Tibial artery (tissue), 4 donors: ENCODE measurements at places on chromosomes 12 and 14.

GRCh38 chr14:85533861-85534291 is 3.9 kb downstream of the FLRT2 start:
- DNase-seq, result no peak

DNA sequence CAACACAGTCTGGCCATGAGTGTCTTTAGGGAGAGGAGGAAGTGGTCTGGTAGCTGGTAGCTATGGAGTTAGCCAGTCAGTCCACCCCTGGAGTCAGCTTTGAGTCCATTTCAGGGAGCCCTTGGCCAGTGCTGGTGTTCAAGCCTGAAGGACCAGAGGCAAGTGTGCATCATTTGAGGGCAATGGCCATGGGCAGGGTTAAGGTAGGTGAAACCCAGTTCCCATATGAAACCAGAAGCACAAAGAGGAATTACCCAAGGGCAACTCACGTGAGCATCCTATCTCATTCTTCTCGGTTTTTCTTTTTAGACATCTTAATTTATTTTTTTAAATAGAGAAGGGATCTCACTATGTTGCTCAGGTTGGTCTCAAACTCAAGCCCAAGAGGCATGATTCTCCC is 61.3 kb upstream of the ACTN1 start:
- no peak for DNase-seq

DNA sequence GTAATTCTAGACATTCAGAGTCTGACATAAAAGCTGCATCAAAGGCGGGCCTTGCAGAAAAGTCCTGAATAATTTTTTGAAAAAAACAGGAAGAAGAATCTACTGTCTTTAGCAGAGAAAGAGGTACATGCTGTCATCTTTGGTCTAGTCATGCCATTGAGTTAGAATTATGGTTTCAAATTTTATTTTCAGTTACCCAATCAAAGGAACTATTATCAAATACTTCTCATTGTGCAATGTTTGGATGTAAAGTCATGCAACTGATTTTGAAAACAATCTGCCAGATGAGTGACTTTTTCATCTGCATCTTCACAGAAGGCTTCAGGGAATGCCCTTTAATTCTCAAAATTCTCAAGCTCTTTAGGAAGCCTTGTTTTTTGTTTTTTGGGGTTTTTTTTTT is 803.5 kb downstream of the FLRT2 start:
- no peak for DNase-seq

GRCh38 chr12:45939759-45940158 is 50.6 kb downstream of the SCAF11 start:
- no peak for DNase-seq

DNA sequence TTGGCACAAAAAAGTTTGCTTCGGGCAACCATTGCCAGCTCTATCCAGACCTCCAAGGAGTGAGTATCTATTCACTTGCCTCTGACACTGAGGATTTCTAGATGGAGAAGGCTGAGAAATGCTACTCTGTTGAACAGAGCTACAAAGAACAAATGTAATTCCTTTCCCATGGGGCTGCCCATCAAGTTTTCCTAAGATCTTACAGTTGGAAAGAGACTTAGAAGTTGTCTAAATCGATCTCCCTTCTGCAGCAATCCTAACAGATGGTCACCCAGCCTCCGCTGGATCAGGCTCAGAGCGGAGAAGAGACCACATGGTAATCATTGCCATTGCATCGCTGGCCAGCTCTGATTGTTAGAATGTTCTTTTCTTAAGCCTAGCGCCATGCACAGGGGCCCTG is 110.1 kb upstream of the BCL2L14 start:
- no peak for DNase-seq

- no peak for DNase-seq
Observed at GRCh38 chr14:102164965-102165364, 25.3 kb downstream of the WDR20 start.

DNA sequence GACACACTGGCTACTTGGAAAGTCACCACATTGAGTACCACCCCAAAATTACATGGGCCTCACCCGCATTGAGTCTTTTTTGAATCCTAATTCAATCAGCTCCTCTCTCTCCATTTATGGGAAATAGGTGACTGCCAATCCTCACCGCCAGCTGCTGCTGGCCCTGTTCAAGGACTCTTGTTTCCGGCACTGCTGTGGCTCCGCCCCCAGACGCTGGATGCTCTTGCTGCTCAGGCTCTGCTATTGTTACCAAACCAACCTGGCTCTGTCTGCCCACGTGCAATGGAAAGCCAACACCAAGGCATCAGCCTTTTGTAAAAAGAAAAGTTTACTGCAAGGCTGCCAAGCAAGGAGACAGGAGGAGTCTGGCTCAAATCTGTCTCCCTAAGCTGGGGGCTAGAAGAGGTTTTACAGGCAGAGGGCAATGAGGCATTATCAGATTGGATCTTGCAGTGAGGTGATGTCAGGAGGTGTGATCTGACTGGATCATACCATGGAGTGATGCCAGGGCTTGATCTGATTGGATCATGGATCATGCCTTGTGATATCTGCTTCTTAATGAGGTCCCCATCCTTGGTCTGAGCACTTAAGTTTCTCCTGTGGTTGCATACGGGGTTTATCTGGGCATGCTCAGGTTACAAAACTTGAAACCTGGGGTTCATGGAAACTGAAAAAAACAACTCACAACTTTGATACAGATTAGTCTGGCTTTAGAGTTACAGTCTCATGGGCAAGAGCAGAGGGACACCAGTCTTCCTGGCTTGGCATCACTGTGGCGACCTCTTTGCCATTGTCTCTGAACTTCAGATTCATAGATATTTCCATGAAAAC is 117.1 kb upstream of the SLC35F4 start:
- DNase-seq, result no peak

DNA sequence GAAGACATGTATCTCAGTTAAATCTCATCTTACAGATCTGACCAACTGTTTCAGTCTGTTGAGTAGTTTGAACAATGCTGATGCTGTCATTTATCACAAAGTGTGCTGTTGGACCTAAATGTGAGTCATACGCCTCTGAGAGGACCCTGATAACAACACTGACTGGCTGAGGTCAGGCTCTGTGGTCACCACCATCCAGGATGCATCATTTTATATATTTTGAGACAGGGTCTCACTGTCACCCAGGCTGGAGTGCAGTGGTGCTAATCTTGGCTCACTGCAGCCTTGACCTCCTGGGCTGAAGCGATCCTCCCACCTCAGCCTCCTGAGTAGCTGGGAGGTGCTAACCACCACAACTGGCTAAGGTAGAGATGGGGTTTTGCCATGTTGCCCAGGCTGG is 181.0 kb upstream of the RGS6 start:
- no peak for DNase-seq

GRCh38 chr14:98014851-98015615 is 1217.9 kb downstream of the VRK1 start:
- no peak for DNase-seq

DNA sequence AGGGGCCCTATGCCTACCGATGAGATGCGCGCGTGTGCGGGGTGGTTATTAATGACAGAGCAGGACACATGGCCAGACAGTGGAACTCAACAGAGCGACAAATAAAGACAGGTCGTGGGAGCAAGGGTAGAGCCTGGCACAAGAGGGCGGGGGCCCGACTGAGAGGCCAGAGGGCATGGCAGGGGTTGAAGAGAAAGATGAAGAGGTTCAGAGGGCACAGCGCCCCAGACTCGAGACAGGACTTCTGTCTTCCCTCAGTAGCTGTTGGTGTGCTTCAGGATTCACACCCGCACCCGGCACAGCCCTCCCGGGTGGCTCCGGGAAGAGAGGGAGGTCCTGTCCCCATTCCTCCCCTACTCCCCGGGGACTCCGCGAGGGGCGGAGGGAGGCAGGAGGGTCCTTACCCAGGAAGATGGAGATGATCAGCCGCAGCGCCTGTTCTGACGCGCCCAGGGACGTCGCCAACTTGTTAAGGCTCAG is 366 bp downstream of the LPCAT3 start:
- DNase-seq, result no peak

- DNase-seq, result no peak
Observed at GRCh38 chr12:104095289-104095688, 31.0 kb downstream of the HCFC2 start.

GRCh38 chr12:32140877-32141276 is 34.2 kb downstream of the BICD1 start:
- DNase-seq, result no peak

DNA sequence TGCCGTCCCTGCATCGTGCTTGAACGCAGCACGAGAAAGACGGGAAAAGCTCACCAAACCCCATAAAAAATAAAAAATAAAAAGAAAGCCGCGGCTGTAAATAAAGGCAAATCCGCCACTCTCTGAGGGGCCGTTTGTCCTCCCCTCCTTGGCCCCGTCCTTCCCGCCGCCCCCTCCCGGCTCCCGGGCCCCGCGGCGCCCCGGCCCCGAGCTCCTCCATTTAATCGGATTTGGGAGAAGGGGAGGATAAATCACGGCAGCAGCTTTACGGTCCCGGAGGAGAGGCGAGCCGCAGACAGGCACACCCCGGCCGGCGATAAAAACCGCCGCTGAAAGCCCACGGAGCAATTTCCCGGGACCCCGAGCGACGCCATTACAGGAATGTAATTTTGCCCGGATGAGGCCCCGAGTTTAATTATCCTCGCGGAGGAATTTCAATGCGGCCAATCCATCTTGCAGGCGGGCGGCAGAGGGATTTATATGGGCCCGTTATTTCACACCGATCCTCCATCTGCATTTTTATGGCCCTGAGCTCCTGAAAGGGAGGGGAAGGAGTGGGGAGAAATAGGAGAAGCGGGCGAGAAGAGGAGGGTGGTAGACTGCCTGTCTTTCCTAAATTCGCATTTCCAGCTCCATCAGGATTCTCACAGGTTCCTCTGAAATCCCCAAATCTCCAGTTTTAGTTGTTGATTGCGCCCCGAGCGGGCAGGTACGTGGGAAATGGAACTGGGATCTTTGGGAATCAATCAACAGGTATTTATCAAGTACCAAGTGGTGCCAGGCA is 1.3 kb upstream of the ATP5MC2 start:
- no peak for DNase-seq

- no peak for DNase-seq
Observed at GRCh38 chr14:65472189-65472588, 59.7 kb downstream of the FUT8 start.

DNA sequence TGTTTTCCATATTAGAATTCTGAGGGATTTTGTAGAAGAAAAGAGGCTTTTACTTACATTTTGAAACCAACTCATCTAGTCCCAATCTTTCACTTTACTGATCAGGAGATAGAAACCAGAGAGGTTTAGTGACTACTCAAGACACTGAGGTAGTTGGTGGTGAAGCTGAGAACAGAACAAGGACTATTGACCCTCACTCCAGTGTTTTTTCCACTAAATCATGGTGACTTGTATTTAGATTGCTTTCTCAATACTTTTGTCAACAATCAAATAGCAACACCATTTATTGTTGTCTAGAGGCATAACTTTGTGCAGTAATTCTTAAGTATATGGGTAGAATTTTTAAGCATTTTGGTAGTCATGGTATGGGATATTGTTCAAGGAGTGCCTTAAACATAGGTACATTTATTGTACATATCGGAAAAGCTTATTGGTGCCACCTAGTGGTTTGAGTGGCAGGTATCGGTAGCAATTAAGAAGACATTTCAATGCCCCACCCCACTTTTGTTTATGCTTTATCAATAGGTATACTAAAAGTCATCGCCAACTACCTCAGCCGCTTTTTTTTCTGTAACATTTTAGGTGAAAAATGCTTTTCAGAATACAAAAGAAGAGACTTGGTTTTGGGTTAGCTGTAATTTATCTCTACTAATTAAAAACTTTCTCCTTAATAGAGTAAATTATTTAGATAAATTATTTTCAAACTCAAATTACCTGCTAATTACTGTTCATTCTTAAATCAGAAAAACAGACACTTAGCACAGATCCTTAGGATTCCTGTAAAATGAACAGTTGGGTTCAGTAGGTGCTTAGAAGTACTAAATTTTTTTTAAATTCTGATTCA is 47.3 kb upstream of the PAWR start:
- no peak for DNase-seq
